ENCODE measurements at places on chromosomes 12 and 14.

DNA sequence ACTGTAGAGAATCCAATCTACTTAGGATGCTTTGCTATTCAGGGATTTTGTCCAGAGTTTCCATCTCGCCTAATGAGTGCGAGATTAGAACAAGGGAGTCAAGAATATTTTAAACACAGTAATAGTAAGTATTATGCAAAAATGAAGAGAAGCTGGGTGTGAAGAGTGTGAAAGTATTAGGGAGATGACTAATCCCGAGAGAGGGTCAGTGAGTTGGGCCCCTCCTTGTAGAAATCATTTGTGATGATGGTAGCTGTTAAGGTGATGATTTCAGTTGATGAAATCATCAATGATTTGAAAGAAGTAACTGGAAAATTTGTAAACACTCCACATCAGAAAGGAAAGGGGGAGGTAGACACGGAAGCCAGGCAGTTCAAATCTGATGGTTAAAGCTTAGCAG lies 478.9 kb upstream of the MGAT4C start:
- H3K36me3 ChIP-seq: no peaks in the 10 kb centered on the region
- H3K4me1 ChIP-seq: no peaks in the 10 kb centered on the region
- no peak overlapping the region for H3K4me3 ChIP-seq

DNA sequence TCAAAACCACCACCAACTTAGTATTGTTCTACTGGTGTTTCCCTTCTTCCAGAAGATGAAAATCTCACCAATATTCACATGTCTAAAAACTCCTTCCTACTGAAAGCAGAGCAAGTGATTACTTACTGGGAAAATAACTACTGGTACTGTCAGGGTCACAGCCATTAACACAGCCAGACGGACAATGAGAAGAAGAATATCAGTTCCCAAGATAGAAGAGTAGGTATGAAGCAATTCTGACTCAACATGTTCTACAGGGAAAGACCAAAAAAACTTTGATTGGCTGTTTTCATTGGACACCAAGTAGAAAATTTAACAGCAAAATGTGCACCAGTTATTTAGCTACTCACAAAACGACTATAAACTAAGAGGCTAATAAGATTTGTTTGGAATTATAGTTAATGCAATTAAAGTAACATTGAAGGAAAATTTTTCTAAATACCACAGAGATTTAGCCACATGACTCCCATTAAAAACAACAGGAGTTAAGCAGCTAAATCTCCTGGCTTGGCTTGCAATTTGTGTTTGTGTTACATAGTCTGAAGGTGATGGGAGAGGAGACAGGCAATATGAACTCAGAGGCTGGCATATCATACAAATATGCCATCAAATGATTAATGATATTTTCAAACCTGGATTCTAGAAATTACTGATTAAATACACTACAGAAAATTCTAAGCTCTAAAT lies 9.5 kb downstream of the SLC38A2 start:
- DNase-seq: no peak
- no peak overlapping the region for H3K27ac ChIP-seq
- no peak overlapping the region for H3K4me3 ChIP-seq
- H3K27me3 ChIP-seq: no peaks in the 10 kb centered on the region
- no peaks in the 10 kb centered on the region for H3K36me3 ChIP-seq

DNA sequence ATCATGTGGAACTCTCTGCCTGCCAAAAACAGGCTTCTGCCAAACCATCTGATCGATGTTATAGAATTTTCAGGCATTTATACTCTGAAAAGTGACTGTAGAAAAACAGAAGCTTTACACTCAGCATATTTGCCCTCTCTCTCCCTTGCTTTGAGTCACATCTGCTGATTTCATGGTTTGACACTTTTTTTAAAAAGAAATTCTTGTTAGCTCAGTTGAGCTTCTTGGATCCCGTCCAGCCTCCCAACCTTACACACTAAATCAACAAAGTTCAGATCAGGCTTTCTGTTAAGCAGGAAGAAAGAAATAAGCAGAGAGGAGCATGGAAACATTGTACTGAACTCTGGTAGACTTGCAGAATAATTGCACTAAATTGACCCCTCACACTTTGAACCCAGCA lies 193.6 kb upstream of the SEL1L start:
- DNase-seq: peak; percentile 25
- no peaks in the 10 kb centered on the region for H3K36me3 ChIP-seq

DNA sequence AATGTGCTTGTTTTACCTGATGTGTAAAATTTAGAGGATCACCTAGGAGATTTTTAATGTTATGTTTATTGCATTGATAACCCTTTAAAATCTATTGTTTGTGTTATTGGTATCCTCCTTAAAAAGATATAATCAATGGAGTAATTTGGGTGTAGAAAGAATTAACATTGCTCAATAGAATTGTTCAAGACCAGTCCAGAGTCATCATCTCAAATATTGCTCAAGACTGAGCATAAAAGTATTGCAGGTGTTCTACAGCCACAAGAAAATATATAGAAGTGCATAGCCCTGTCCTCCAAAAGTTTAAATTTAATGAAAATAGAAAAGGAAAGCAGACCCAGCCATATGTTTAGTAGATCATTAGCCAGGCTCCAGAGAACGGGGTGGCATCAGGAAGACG lies 102.5 kb upstream of the ARID2 start:
- H3K4me3 ChIP-seq: no peak overlapping the region
- no peaks in the 10 kb centered on the region for H3K27me3 ChIP-seq
- H3K36me3 ChIP-seq: no peaks in the 10 kb centered on the region
- no peak overlapping the region for H3K27ac ChIP-seq
- H3K4me1 ChIP-seq: no peaks in the 10 kb centered on the region
- DNase-seq: no peak

DNA sequence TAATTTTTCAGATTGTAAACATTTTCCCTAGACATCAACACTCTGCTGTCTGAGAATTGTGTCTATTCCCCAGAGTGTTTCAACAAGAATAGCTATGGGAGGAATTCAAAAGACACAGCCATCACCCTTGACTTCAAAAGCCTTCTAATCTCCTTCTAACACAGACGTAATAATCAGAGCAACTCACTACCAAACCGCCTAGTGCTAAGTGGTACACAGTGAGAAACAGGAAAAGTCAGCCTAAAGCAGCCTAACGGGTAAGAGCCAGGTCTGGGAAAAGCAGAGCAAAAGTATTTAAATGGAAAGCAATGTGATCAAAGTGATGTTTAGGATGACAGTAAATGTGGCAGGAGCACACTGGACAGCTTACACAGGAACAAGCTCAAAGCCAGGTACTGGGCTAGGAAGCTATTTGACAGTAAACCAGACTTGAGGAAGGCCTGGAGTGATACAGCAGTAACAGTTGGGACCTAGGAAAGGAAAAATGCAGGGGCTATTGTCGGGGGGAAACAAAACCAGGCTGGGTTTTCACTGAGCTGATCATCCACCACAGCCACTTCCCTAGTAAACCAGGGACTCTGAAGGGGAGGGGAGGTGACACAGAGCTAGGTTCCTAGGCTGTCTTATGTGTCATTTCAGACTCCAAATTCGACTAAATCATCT lies 29.4 kb downstream of the CORO1C start:
- no peak for DNase-seq
- H3K36me3 ChIP-seq: peaks cover 56% of the 10 kb centered on the region
- peak overlapping the region; percentile 74 for H3K27ac ChIP-seq
- peaks cover 69% of the 10 kb centered on the region for H3K4me1 ChIP-seq
- H3K27me3 ChIP-seq: no peaks in the 10 kb centered on the region
